ENCODE measurements at places on chromosomes 6 and 20.

- no peak for DNase-seq
These were observed 20.9 kb downstream of the IL17A start for GRCh38 chr6:52207066-52207465.

- no peak for DNase-seq
These were observed 70.5 kb upstream of the PRL start for GRCh38 chr6:22367346-22367745.

- peak; percentile 39 for DNase-seq
These were observed 31.8 kb upstream of the ELMO2 start for GRCh38 chr20:46438156-46438750.

DNA sequence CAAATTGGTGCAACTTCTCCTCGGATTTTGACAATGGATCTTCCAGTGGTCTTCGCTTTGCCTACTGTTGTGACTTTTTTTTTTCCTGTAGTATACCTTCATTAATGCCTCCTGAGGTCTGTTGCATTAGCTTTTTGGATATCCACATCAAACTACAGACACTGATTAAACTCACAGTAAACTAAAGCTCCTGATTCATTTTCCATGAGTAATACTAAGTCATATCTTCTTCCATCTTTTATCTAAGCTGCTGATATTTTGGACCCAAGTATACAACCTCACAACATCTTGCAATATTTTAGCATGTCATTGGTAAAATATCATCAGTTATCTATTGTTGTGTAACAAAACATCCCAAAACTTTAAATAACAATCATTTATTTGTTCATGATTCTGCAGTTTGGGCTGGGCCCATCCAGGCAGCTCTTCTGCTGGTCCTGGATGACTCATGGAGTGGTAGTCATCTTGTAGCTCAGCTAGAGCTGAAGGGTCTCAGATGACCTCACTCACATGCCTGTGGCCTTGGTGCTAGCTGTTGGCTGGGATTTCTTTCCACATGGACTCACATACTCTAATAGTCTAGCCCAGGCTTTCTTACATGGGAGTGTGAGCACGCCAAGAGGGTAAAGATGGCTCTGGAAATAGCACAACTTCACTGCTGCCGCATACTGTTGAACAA is 78.3 kb upstream of the SRSF6 start:
- no peak for DNase-seq

- no peak for DNase-seq
These were observed 172.9 kb upstream of the CDYL start for GRCh38 chr6:4603291-4603690.

- peak; percentile 72 for DNase-seq
These were observed 289.4 kb upstream of the STXBP5 start for GRCh38 chr6:146914489-146915483.

GRCh38 chr6:165819394-165819793 is 156.4 kb upstream of the PDE10A start:
- DNase-seq, result no peak

DNA sequence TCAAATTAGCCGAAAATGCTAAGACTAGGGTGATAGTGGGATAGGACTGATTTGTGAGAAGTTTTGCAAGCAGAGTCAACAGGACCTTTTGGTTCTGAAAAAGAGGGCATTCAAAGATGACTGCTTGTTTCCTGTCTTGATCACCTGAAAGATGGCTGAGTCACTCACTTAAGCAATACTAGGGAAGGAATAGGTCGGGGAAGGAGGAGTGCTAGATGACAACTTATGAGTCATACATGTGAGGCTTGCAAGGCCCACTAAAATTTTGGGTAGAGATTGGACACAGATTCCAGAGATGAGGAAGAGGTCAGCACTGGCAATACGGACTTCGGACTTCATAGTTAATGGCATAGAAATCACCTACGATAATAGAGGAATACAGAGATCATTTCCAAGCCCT is 89.2 kb downstream of the FAM83B start:
- DNase-seq, result no peak

- DNase-seq, result peak; percentile 49
These were observed 154.5 kb downstream of the MOXD1 start for GRCh38 chr6:132246632-132247270.

DNA sequence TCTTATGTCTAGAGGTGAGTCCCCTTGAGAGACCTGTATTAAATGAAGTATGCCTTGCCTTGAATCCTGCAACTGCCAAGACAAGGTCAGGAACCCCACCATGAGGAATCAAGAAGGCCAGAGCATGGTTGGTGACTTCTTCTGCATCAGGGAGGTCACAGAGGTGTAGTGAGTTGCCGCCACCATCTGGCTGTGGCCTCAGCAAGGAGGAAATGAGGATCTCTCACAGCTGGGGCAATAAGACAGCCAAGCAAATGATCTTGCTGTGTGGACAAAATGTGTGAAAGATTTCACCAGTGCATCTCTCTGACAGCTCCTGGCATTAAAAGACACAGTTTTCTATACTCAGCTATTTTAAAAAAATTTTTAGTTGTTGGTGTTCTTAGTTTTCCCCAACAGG is 611.0 kb downstream of the DOK5 start:
- DNase-seq, result no peak

DNA sequence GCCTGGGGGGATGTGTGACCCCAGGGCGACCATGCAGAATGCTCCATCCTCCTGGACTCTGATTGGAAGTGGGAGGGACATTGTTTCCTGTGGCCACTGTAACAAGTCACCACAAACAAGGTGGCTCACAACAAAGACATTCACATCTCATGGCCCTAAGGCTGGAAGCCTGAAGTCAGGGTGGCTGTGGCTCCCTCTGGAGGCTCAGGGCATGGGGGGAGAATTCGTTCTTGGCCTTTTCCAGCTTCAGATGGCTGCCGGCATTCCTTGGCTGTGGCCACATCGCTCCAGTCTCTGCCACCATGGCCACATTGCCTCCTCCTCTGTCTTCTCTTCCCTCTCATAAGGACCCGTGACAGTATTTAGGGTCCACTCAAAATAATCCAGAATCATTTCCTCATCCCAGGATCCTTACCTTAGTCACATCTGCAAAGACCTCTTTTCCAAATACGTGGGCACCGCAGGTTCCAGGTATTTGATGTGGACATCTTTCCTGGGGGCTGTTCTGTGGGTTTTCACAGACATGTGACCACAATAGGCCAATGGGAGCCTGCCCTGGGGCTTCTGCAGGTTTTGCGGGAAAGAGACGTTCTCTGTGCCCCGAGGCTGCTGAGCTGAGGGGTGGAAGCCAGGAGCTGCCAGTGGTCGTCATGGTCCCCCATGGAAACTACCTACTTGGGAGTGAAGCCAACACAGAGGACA is 249.3 kb downstream of the PREX1 start:
- DNase-seq, result no peak
